HT1080 (cell line): ENCODE measurements at places on chromosomes 13 and 19.
A peak's percentile ranks its signal among the peaks of the same experiment; 100 is the strongest.

- peak; percentile 70 for DNase-seq
Observed at GRCh38 chr13:99916366-99917103, 55.0 kb downstream of the ZIC5 start.

DNA sequence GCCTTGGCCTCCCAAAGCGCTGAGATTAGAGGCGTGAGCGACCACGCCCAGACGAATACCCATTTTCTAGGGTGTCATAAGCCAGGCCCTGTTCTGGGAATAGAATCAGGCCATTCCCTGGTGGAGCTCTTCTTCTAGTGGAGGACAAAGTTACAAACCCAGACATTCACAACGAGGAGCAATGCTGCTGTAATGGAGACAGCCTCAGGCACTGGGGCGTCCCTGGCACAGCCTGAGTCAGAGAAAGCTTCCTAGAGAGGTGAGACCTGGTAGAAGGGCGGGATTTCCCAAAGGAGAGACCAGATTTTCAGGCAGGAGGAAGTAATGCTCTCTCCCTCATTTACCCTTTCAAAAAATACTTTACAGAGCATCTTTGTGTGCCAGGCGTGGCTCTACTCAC is 12.7 kb downstream of the PRKCG start:
- DNase-seq: no peak

GRCh38 chr13:28327373-28328270 is 167.3 kb downstream of the FLT1 start:
- DNase-seq: no peak

- no peak for DNase-seq
Observed at GRCh38 chr13:96809366-96810096, 184.7 kb downstream of the OXGR1 start.
